ENCODE measurements at places on chromosomes 4 and X.

GRCh38 chr4:127400276-127400675 is 232.5 kb upstream of the INTU start:
- no peak for DNase-seq

GRCh38 chr4:126404549-126404948 is 1089.8 kb downstream of the FAT4 start:
- no peak for DNase-seq

GRCh38 chr4:3009422-3009821 is 46.1 kb downstream of the GRK4 start:
- no peak for DNase-seq

DNA sequence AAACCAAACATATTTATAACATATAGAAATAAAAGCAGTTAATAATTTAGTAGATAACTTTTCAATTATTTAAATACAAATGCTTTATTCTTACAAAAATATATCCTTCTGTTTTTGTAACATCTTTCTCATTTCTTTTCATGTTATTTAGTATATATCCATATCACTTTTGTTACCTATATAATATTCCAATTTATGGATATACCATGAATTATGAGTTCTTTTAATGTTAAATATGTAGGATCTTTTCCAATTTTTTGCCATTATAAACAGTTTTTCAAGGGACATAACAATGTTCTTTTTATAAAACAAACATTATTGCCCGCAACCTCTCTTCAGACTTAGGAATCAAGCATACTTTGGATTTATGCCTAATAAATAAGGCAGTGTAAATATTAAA is 151.6 kb downstream of the PRDM5 start:
- DNase-seq, result no peak

GRCh38 chr4:157300701-157301100 is 80.2 kb downstream of the GRIA2 start:
- DNase-seq, result no peak

Measured in activated gamma-delta T cell treated with anti-CD3 and anti-CD28 coated beads, Interleukin-2, amount 50 U/mL, for 16 hours (primary cell).